ENCODE measurements at places on chromosomes 5 and 9.

DNA sequence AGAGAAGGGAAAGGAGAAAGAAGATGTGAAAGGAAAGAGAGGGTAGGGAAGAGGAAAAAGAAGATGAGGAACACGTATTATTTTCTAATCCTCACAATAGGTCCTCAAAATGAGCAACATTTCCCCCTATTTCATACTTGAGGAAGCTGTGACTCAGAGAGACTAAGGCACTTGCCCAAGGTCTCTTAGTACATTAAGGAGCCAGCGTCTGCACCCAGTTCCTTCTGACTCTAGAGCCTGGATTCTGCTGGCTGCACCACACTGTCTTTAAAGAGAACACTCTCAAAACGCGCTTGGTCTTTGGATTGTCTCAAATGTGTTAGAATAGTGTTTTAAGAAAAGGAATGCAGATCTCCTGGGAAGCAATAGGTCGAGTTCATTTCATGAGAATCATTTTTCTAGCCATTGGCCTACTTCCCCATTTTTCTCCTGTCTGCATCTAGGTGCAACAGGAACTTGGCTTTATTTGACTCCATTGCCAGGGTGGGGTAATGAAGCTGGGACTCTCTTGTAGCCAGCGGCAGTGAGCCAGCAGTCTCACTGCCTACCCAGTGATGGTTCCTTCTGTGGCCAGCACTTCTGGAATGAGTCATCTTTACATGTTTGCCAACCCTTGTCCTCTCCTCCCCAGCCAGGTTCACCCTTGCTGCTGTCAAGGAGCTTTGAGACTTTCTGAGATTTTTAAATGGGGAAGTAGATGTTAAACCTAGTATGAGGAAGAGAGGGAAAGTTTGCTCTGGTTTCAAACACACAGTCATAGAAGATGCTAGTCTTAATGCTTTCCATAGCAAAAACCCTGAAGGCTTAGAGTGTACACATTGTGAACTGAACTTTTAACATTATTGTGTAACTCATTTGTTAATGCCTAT, 82.7 kb downstream of the DOCK8 start:
- no peaks in the 10 kb centered on the region for H3K4me1 ChIP-seq
- H3K27ac ChIP-seq = no peak overlapping the region
- H3K27me3 ChIP-seq = peaks cover 50% of the 10 kb centered on the region
- DNase-seq = no peak

DNA sequence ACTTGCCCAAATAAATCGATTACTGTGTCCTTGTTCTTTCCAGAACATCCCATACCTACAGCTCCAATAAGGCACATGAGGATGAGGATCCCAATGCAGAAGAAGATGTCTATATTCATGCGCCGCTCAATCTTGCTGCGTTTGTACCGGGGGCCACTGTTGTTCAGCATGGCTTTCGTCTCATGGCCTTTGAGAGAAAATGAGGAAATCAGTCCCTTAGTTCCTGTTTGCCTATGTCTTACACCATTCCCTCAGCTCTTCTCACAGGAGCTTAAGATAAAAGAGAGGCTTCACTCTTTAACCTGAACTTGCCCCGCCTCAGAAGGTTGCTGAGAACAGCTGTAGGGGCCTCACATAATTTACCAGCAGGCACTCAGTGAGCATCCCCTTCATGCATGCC, 211.6 kb downstream of the ATP10B start:
- H3K36me3 ChIP-seq = no peaks in the 10 kb centered on the region
- H3K4me3 ChIP-seq = no peak overlapping the region
- no peaks in the 10 kb centered on the region for H3K4me1 ChIP-seq
- no peak overlapping the region for H3K27ac ChIP-seq
- peaks cover 6% of the 10 kb centered on the region for H3K27me3 ChIP-seq

- H3K27ac ChIP-seq = peak overlapping the region; percentile 27
- no peak for DNase-seq
- peaks cover 20% of the 10 kb centered on the region for H3K4me1 ChIP-seq
- H3K27me3 ChIP-seq = peaks cover 28% of the 10 kb centered on the region
- peak overlapping the region; percentile 51 for H3K4me3 ChIP-seq
Observed at GRCh38 chr9:113886466-113886865, 10.4 kb downstream of the ZNF618 start.

- DNase-seq = no peak
- no peaks in the 10 kb centered on the region for H3K36me3 ChIP-seq
- H3K27ac ChIP-seq = no peak overlapping the region
- H3K4me1 ChIP-seq = no peaks in the 10 kb centered on the region
- H3K4me3 ChIP-seq = no peak overlapping the region
- peaks cover 24% of the 10 kb centered on the region for H3K27me3 ChIP-seq
Observed at GRCh38 chr9:78406933-78407332, 110.0 kb downstream of the PSAT1 start.

All from left ventricle myocardium inferior (tissue), 1 donor.